ENCODE measurements at places on chromosomes 16 and 17.

DNA sequence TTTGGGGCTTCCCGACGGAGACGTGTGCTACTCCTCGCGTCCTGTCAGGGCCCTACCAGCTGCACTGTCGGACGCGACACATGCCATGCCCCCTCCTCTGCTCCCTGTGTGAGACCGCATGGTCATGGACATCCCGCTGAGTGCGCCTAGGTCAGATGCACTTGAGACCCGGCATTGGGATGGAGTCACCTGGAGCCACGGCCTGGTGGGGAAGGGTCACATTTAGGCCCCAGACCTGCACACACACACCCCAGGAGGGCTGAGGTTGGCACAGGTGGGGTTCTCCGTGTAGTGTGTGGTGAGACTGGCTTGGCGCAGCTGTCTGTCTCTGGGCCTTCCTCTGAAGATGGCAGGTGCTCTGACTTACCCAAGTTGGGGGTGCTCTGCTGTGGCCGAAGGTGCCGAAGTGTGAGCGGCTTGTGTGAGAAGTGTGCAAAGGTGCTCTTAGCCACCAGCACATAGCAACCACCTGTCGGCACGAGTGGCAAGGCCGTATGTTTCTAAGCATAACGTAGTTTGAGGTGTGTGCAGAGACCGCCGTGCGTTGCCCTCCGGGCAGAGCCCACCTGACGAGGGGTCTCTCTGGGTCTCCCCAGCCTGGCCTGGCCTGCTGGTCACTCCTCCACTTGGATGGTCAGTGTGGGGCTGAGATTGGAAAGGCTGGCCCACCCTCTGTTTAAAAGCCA lies 108.6 kb downstream of the BANP start:
- no peak for DNase-seq

DNA sequence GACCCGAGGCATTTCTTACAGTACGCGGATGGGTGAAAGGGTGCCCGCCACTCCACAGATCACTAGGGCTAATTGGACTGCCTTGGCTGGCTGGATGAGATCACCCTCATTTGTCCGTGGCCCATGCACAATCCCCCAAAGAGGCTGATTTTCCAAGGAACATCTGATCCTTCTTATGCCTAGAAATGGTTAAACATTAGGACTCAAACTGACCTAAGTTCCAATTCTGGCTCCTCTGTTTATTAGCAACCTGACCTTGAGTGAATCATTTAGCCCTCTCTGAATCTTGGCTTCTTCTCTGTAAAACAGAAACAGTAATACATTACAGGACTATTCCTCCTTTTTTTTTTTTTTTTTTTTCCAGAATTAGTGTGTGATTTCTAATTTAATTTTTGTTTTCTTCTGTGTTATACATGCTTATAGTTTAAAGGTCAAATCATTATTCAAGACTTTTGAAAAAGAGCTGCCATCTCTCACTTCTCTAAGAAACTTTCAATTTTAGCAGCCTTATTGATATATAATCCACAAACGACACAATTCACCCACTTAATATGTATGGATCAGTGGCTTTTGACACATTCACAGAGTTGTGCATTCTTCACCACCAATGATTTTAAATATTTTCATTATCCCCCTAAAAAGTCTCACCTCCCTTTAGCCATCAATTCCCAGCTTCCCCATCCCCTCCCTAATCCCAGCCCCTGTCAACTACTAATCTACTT lies 45.4 kb upstream of the TMEM132E start:
- DNase-seq: no peak

DNA sequence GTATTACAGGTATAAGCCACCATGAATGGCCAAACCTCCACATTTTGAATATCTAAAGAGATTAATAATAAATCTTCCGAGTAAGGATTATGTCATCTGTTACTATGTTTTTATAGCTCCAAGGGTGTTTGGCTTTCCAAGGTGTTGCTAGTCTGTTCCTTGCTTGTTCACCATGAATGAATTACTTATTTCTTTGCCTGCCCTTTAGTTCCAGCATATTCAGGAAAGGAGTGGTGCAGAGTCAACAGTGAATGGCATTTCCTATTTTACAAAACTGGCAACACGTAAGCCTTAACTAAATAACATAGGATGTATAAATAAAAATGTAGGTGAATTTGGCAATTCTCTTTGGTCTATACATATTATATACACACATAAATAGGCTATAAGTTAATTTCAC lies 70.3 kb downstream of the MYO1D start:
- no peak for DNase-seq

DNA sequence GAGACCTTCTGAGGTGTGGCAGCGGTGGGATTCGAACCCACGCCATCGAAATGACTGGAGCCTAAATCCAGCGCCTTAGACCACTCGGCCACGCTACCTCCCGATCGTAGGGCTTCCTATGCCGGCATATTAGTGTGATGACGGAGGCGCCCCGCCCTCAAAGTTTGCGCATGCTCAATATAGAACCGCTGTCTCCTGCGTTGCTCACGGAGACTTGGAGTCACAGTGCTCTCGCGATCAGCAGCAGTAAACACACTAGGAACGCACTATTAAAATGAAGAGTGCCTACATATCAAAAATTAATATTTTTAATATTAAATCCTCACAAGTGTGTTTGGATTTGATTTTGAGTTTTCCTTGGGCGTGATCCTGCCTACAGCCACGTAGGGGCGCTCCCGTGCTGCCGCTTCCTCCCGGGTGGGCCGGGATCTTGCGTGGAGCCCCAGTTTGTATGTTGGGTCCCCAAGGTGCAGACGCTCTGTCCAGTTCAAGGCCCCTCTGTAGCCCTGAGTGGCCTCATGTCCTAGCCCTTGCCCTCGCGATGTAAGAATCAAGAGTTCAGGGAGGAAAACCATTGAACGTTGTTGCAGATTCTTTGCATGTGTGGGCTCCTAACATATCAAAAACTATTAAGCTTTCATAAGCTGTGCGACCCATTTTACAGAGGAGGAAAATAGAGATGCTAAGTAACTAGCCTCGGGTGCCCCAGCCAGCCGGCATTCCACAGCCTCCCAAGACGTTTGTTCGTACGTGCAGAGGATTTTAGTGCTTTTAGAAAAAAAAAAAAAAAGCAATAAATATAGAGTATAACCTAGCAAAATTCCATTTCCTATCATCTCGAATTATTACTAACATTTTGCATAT lies 10.2 kb upstream of the EEF2K start:
- DNase-seq: no peak

DNA sequence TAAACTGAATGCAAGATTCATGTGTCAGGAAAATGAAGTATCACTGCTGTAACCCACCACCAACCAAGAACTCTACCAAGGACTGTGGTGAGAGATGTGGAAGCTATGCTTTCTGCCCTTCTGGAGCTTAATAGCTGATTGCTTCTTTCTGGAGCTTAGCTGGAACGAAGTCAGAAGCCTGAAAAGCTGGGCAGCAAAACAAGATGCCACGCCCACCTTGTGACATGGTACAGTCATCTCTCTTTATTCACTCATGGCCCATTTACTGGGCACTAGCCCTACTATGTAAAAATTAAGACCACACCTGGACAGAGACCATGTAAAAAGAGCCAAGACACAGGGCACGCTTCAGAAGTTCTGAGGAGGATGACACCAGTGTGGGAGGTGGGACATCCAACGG lies 48.1 kb downstream of the TEX2 start:
- DNase-seq: no peak
